ENCODE measurements at places on chromosomes 2 and 18.

DNA sequence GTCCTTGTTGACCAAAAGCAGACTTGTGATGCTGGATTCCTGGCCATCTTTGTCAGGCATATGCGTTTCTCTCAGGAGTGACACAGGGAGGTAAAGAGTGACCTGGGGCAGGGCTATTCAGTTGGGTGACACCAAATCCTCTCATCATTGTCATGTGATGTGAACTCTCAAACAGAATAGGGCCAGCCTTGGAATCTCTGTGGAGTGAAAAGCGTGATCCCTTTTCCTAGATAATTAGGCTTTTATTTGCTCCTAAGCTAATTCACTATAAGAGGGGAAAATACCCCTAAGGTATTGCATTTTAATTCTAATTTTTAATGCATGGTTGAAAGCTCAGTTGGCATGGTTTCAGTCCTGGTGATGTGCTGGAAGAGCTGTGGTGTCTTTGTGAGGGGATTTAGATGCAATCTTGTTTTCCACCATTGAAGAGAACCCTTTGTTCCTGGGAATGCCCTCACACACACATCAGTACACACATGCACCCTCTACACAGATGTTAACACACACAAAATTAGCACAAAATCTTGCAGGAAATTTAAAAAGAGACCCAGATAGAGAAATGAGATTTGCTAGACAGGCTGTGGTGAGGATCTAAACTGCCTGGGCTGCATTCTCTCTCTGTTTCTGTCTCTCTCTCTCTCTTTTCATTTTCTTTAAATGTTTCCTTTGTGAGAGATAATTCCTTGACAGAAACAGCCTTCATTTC, 349.9 kb downstream of the TSN start:
- no peak for DNase-seq

- DNase-seq = no peak
Observed at GRCh38 chr2:238714038-238714528, 133.8 kb upstream of the TWIST2 start.

DNA sequence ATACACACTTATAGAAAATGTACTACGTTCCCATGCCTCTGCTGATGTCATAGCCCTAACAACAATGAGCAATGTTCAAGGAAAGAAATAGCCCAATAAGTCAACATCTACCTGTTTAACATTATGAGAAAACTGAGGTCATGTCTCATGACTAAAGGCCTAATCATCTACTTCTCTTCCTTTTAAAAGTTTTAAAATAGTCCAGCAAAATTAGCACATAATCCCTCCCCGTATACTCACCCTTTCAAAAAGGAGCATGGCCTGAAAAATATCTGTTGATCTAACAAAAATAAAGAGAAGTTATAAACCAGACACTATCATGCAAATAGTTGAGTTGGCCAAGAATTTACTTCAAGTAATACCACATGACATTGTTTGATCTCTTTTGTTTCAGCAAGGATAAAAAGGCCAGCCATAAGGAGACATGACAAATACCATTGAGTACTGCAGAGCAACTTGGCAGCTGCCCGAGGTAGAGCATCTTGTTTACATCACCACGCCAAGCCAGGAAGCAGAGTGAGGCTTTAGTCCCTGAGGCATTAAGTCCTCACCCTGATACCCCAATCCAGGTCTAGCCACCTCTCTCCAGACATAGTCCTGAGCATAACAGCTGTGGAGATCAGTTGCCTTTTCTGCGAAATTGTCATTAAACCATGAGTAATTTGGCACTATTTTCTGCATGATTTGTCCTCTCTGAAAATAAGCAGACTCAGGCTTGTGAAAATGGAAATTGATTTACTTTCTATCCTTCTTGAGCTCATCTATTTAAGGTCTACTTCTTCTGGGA, 137.4 kb upstream of the ETAA1 start:
- no peak for DNase-seq

DNA sequence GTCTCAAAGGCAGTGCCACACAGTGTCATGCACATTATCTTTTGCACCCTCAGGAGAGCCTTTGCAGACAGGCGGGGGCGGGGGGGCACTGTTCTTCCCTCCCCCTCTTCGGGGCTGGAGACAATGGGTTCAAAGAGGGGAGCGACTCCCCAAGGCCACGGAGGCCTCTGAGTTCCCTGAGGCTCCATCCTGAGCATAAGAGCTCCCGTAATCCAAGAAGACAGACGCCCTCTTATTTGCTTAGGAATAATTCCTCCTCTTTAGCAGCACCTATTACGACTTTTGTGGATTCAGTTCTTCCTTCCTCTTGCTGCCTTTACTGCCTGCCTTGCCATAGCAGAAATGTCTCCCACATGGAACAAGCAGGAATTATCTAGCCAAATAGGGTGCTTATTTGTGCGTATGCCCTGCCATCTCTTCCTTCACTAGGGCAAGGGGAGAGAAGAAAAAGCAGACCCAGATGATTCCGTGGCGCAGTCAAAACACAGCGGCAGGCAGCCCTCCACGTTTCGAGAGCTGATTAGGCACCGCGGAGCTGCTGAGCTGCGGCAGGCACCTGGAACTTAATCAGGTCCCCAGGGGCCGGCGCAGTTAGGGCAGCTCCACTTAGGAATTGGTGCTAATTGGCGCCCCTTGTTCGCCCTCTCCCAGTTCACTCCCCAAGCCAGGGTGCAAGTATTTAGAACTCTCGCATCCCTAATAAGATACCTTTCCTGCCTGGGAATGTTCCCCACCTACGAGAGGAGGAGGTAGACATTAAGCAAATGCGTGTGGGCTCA, 233.4 kb upstream of the MYT1L start:
- DNase-seq = no peak

DNA sequence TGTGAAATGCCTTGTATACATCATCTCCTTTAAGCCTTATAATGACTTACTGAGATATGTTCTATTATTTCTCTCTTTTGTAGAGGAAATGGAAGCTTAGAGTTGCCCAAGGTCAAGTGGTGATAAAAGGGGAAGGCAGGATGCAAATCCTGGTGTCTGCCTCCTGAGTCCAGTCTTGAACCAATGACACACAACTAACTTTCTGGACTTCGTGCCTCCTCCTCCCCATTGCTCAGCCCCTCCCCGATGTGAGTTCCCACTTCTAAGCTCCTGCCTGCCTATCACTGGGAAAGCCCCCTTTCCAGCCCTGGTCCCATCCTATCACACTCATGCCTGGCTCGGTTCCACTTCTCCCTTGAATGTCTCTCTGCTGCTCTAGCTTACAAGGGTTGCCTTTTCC, 6.9 kb upstream of the CTIF start:
- no peak for DNase-seq

GRCh38 chr18:53843113-53843760, 381.2 kb downstream of the MBD2 start:
- no peak for DNase-seq

All from iPS DF 6.9 (cell line).